ENCODE measurements at places on chromosomes 7 and 10. TPM values are rescaled to one million over a fixed set of nuclear protein-coding genes. Genes with fewer than 3 reads are reported as not detected.

The SLC18A2 gene
- 2.3 TPM for total RNA-seq

DNA sequence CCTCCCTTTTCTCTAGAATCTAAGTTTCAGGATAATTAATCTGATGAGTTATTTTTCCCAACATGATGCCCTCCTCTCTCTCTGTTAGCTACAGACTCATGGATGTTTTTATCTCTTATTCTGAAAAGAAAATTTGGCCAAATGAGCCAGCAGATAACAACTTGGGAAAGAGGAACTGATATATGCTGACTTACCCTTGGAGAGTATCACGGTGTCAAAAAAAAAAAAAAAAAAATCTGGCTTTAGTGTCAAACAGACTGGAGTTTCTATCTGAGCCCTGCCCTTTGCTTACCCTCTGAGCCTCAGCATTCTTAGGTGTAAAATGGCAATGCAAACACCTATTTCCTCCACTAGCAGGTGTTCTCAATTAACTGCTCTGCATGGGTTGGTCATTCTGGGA, 190.4 kb downstream of the AHR start:
- H3K4me1 ChIP-seq, result no peaks in the 10 kb centered on the region
- H3K27me3 ChIP-seq, result no peaks in the 10 kb centered on the region
- no peaks in the 10 kb centered on the region for H3K36me3 ChIP-seq
- H3K27ac ChIP-seq, result no peak overlapping the region

The GBX1 gene
- total RNA-seq, result not detected

The UCN3 gene
- total RNA-seq, result not detected

The SEC61G gene
- 119 TPM for total RNA-seq

DNA sequence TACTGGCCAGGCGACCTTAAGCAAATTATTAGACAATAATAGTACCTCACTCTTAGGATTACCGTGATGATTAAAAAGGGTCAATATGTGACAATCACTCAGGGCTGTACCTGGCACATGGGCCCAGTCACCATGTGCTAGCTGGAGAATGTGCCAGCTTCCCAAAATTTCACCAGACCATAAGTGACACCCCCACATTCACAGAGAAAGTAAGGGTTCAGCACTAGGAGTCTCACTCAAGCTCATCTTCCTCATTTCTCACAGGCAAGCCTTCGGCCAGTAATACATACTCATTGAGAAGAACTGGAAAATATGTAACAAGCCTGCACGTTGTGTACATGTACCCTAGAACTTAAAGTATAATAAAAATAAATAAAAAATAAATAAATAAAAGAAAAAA, 22.4 kb upstream of the C10orf71 start:
- H3K4me3 ChIP-seq, result no peak overlapping the region
- no peaks in the 10 kb centered on the region for H3K36me3 ChIP-seq
- no peak for DNase-seq
- H3K4me1 ChIP-seq, result no peaks in the 10 kb centered on the region
- H3K27me3 ChIP-seq, result no peaks in the 10 kb centered on the region

- no peaks in the 10 kb centered on the region for H3K36me3 ChIP-seq
- H3K27ac ChIP-seq, result peak overlapping the region; percentile 96
- H3K4me1 ChIP-seq, result peaks cover 30% of the 10 kb centered on the region
- DNase-seq, result no peak
Measured at GRCh38 chr7:32496052-32496813, 944 bp downstream of the AVL9 start.

DNA sequence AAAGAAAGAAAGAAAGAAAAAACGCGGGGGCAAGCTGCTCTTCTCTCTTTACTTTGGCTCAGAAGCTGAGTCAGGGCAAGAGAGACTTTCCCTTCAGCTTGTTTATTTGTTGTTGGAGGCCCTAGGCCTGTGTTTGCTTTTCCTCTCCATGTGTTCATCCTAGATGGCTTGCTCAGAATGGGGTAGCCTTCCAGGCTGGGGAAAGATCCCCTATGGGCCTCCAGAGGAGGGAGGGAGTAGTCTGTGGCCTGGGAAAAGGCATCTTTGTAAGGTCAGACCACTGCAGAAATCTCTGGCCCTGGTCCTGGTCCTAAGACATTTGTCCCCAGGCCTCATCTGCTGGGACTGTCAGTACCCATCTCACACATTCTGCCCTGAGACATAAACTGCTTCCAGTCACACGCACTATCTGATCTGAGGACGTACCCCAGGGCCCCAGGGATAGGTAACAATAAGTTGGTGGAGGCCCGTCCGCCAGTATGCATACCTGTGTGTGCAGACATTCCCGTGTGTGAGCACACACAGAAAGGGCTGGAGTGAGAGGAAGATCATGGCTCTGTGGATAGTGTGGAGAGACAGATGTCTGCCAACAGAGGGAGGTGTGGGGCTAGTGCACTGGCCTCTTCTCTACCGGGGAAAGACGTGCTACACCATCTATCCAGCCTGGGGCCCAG, 4.9 kb upstream of the SCD start:
- H3K4me3 ChIP-seq, result no peak overlapping the region
- H3K36me3 ChIP-seq, result no peaks in the 10 kb centered on the region
- peaks cover 12% of the 10 kb centered on the region for H3K4me1 ChIP-seq
- DNase-seq, result peak; percentile 70
- H3K27me3 ChIP-seq, result no peaks in the 10 kb centered on the region

The SLC39A12 gene
- not detected for total RNA-seq

GRCh38 chr7:36690041-36690440, 34.3 kb downstream of the AOAH start:
- no peak overlapping the region for H3K4me3 ChIP-seq
- H3K27me3 ChIP-seq, result no peaks in the 10 kb centered on the region

The GCK gene
- 1.3 TPM for total RNA-seq

DNA sequence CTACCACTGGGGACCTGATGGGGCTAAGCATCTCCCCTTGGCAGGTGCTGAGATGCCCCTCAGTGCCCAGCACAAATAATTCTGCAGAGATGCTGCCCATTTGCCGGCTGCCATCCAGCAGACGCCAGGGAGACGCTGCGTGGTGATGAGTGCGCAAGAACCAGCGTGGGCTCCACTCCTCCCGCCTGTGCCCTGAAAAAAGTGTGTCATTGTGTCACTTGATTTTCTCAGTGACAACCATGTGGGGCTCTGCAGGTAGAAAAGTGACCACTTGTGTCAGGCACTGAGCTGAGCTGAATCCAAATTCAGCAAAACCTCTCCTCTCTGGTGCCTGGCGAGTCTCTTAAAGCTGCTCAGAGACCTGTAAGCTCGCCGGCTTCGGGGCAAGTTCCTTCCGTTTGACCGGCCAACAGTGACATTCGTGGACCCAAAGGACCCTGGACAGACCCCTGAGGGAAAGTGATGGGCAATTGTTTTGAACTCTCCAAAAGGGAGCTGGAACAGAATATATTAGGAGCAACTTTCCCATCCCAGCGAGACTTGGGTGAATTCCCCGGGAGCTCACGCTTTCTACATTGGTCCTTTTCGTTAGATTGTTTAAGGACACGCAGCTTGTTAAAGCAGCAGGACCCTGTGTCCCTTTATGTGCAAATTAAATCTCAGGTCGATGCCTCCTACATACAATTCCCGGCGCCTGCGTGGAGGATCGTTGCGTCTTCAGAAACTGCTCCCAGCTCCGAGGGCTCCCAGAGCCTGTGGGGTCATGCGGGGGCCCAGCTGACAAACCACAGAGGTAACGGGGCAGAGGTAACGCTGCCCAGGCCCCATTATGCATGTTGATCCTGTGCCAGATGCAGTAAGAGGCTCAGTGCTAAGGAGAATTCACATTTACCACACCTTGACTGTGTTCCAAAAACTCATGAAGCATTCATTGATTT, 332.7 kb downstream of the ADARB2 start:
- H3K4me3 ChIP-seq, result no peak overlapping the region
- no peaks in the 10 kb centered on the region for H3K36me3 ChIP-seq
- DNase-seq, result no peak
- H3K4me1 ChIP-seq, result no peaks in the 10 kb centered on the region
- H3K27ac ChIP-seq, result no peak overlapping the region
- H3K27me3 ChIP-seq, result no peaks in the 10 kb centered on the region

- DNase-seq, result no peak
- H3K27me3 ChIP-seq, result no peaks in the 10 kb centered on the region
- no peaks in the 10 kb centered on the region for H3K36me3 ChIP-seq
Measured at GRCh38 chr10:95877881-95878280, 29.9 kb upstream of the CC2D2B start.

- DNase-seq, result no peak
- no peak overlapping the region for H3K4me3 ChIP-seq
- no peaks in the 10 kb centered on the region for H3K27me3 ChIP-seq
- H3K36me3 ChIP-seq, result no peaks in the 10 kb centered on the region
Measured at GRCh38 chr7:27860800-27861199, 120.8 kb downstream of the TAX1BP1 start.

GRCh38 chr10:96670786-96671185, 49.5 kb downstream of the PIK3AP1 start:
- H3K4me3 ChIP-seq, result no peak overlapping the region
- DNase-seq, result no peak
- H3K27ac ChIP-seq, result peak overlapping the region; percentile 87
- no peaks in the 10 kb centered on the region for H3K36me3 ChIP-seq
- H3K27me3 ChIP-seq, result no peaks in the 10 kb centered on the region

- H3K36me3 ChIP-seq, result no peaks in the 10 kb centered on the region
- no peaks in the 10 kb centered on the region for H3K4me1 ChIP-seq
- no peak overlapping the region for H3K4me3 ChIP-seq
Measured at GRCh38 chr7:36021367-36021766, 131.7 kb upstream of the EEPD1 start.

DNA sequence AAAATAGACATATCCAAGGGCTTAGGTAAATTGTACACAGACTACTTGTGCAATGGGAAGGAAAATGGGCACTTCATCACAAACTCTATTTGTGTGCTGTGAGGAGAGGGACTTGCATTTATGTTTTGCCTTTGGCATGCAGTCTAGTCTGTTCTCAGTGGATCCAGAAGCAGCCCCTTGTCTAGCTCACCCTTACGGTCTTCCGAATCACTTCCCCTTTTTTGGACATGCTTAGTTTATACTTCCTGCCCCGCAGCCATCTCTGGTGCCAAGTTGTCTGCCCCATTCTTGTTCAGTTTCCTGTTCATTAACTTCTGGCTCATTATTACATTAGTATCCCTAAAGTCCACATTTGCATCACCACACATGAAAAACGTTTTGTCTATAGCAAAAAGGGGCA, 161.6 kb downstream of the NRCAM start:
- peaks cover 43% of the 10 kb centered on the region for H3K4me1 ChIP-seq
- H3K27ac ChIP-seq, result no peak overlapping the region
- no peak for DNase-seq
- H3K27me3 ChIP-seq, result no peaks in the 10 kb centered on the region
- H3K36me3 ChIP-seq, result no peaks in the 10 kb centered on the region

DNA sequence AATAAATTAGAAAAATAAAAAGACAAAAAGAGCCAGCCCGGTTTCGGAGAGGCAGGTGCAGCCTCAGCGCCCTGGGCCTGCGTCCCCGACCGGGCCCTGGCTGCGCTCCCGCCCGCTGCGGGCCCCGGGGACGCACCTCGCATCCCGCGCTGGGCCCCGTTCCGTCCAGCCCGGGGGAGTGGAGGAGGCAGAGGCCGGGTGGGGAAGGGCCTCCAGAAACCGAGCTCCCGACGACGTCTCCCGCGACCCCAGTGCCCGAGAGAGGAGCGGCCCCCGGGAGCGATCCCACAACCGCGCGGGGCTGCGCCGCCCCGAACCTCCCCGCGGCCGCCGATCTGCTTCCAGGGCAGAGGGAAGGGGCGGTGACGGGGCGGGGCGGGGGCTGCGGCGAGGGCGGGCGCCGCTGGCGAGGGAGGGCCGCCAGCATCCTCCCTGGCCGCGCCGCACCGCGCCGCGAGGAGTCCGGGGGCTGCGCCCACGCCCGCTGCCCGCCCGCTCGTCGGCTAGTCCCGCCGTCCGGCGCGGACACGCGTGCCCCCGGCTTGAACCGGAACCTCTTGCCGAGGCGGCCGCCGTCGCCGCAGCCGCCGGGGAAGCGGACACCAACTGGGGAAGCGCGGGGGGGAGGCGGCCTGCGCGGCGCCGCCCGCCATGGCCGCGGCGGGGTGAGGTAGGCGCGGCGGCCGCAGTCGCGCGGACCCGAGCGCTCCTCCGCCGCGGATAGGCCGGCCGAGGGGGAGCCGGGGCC, at the start of gene CCNY:
Gene CCNY (plus strand): TSS at position 426 of the 748 bp plus-strand sequence. CDS start 545 bp downstream, outside the sequence.
- H3K27ac ChIP-seq, result peak within 1 kb of the TSS; percentile 66
- peak within 1 kb of the TSS; percentile 67 for H3K4me3 ChIP-seq
- DNase-seq, result peak; percentile 77
- H3K27me3 ChIP-seq, result no peaks in the 10 kb centered on the region
- peaks cover 32% of the 10 kb centered on the region for H3K4me1 ChIP-seq

The TYW1B gene
- 5.7 TPM for total RNA-seq

DNA sequence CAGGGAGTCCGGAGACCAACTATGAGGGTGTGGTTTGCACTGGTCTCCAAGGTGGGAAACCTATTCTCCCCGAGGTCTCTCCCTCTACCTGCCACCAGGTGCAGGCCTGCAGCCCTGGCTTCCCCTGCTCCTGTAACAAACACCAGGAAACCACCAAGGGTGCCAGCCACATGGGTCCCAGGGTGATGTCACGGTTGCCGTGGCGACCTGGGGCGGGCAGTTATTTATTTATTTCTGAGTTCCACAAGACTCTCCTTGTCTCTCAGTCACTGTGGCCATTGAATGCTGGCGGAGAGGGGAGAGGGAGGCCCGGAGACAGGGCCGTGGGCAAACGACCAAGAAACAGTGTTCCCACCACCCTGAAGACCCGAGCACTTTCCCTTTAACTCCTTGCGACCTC, 27.0 kb downstream of the MMD2 start:
- no peaks in the 10 kb centered on the region for H3K36me3 ChIP-seq
- H3K4me3 ChIP-seq, result no peak overlapping the region
- DNase-seq, result peak; percentile 72
- H3K27me3 ChIP-seq, result no peaks in the 10 kb centered on the region
- peak overlapping the region; percentile 47 for H3K27ac ChIP-seq
- H3K4me1 ChIP-seq, result no peaks in the 10 kb centered on the region

- H3K4me1 ChIP-seq, result no peaks in the 10 kb centered on the region
- no peak overlapping the region for H3K4me3 ChIP-seq
- no peak overlapping the region for H3K27ac ChIP-seq
- no peaks in the 10 kb centered on the region for H3K36me3 ChIP-seq
- H3K27me3 ChIP-seq, result no peaks in the 10 kb centered on the region
- DNase-seq, result no peak
Measured at GRCh38 chr7:41729059-41729458, 26.2 kb upstream of the INHBA start.

The CSGALNACT2 gene
- 9.6 TPM for total RNA-seq

GRCh38 chr7:6175645-6176044, 96.8 kb downstream of the CYTH3 start:
- H3K4me3 ChIP-seq, result no peak overlapping the region
- peak; percentile 47 for DNase-seq
- no peaks in the 10 kb centered on the region for H3K27me3 ChIP-seq
- H3K36me3 ChIP-seq, result no peaks in the 10 kb centered on the region
- no peak overlapping the region for H3K27ac ChIP-seq
- H3K4me1 ChIP-seq, result peaks cover 16% of the 10 kb centered on the region

The CFTR gene
- 251 TPM for total RNA-seq

- no peak overlapping the region for H3K4me3 ChIP-seq
- no peaks in the 10 kb centered on the region for H3K27me3 ChIP-seq
- H3K27ac ChIP-seq, result no peak overlapping the region
- no peaks in the 10 kb centered on the region for H3K36me3 ChIP-seq
Measured at GRCh38 chr10:130642926-130643325, 506.7 kb downstream of the GLRX3 start.

The TWIST1 gene
- 3.0 TPM for total RNA-seq

The TEX47 gene
- not detected for total RNA-seq

Data from body of pancreas (tissue), 4 donors.